ENCODE measurements at places on chromosomes 7 and 10.

DNA sequence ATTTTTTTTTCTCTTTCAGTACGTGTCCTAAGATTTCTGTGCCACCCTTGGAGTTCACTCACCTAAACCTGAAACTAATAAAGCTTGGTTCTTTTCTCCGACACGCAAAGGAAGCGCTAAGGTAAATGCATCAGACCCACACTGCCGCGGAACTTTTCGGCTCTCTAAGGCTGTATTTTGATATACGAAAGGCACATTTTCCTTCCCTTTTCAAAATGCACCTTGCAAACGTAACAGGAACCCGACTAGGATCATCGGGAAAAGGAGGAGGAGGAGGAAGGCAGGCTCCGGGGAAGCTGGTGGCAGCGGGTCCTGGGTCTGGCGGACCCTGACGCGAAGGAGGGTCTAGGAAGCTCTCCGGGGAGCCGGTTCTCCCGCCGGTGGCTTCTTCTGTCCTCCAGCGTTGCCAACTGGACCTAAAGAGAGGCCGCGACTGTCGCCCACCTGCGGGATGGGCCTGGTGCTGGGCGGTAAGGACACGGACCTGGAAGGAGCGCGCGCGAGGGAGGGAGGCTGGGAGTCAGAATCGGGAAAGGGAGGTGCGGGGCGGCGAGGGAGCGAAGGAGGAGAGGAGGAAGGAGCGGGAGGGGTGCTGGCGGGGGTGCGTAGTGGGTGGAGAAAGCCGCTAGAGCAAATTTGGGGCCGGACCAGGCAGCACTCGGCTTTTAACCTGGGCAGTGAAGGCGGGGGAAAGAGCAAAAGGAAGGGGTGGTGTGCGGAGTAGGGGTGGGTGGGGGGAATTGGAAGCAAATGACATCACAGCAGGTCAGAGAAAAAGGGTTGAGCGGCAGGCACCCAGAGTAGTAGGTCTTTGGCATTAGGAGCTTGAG is at the start of gene CFTR:
TSS of gene CFTR (plus strand) at position 801 of the 830 bp plus-strand sequence. CDS start 70 bp downstream, outside the sequence.
- no peak for DNase-seq

DNA sequence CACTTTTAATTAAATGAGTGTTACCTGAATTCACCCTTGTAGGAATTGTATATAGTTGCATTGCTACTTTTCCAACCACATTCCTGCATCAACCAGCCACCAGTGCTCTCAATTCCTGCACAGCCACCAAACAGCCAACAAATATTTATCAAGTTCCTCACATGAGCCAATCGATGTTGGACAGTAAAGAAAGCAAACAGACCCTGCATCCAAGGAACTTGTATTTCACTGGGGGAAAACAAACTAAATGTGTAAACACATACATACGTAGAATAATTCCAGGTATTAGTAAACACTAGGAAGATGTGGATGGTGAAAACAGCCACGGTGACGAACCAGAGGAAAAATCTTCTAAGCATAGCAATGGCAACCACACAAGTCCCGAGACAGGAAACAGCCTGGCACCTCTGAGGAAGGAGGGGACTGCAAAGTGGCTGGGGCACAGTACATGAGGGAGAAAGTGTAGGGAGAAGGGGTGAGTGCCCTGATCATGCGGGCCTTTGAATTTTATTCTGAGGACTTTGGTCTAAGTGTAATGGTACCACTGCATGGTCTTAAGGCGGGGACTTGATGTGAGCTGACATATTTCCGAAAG is 111.2 kb downstream of the XRCC2 start:
- no peak for DNase-seq

DNA sequence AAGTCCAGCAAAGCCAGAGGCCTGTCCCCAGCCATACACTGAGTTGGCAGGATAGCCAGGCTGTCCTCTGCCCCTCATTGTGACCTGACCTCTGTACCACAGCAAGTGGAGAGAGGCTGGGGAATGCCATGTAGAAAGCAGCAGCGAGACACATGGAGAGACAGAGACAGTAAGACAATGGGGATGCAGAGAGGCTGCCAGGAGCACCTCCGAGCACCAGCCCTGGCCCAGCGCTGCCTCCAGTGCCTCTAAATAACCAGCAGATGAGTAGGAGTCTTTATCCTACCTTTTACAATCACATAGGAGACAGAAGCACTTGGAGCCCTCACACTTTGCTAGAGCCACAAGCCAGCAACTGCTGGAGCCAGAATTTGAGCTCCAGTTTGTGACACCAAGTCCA is 8.1 kb downstream of the GDF2 start:
- no peak for DNase-seq

DNA sequence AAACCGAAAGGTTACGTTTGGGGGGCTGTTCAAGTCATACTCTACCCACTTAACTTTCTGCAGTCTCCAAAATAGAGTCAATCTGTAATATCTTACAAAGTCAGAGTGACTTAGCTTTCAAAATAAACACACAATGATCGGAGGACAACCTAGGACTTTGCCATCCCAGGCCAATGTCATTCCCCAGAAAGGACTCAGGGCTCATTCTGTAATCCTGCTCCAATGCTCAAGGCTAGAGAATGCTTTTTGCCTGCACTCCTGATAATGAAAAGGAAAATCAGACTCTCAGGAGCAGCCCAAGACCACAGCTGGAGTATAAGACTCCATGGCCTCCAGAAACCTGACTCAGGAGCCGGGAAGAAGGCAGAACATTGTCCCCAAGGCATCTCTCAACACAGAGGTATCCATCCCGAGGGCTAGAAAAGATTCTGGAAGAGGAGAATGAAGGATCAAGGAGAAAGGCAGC is 28.5 kb upstream of the ASCC1 start:
- no peak for DNase-seq

GRCh38 chr7:50768485-50769474 is 13.9 kb downstream of the GRB10 start:
- DNase-seq: no peak

- DNase-seq: no peak
Measured at GRCh38 chr7:98281757-98282606, 496 bp downstream of the BRI3 start.

GRCh38 chr7:35250941-35251340 is 3.0 kb downstream of the TBX20 start:
- DNase-seq: no peak

DNA sequence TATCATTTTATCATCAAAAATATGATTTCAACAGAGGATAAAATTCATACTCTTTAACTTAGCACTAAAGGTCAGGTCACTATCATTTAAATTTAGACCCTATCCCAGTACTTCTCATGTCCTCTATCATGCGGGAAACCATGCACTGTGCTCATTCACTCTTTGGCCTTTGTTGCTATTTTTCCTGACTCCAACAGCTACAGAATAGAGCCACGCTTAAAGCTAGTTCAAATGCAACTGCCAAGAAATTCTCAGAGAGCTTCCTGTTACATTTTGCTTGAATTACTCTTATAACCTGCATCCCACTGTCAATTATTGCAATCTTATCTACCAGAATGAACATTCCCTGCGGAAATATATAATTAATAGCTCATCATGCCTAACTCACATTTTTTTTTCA is 58.3 kb downstream of the SEMA3A start:
- no peak for DNase-seq

Data from NCI-H187 (cell line).